ENCODE measurements at places on chromosomes 11 and 22.

DNA sequence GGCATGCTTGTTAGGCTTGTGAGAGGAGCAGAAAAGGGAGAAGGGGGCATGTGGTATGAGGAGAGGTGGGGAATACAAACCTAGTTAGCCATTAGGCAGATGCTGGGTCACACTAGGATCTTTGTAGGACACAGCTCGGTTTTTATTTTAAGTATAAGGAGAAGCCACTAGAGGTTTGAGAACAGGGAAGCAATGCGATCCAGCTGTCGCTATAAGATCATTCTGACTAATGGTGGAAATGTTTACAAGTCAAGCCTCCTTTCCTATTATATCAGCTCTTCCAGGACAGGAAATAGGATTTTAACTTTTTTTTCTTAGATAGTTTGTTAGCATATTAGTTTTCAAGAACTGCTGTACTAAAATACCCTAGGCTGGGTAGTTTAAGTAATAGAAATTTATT is 609.9 kb downstream of the INSC start:
- no peak for DNase-seq

- DNase-seq = no peak
Measured at GRCh38 chr11:33778675-33779074, 4.4 kb upstream of the FBXO3 start.

GRCh38 chr11:57427727-57428082 is 784 bp upstream of the SLC43A3 start:
- DNase-seq = no peak

GRCh38 chr11:104917271-104918112 is 19.2 kb upstream of the CASP12 start:
- DNase-seq = no peak

- DNase-seq = no peak
Measured at GRCh38 chr11:80103142-80103859, 662.5 kb upstream of the TENM4 start.

- DNase-seq = no peak
Measured at GRCh38 chr22:38049812-38050619, 7.2 kb upstream of the PICK1 start.

DNA sequence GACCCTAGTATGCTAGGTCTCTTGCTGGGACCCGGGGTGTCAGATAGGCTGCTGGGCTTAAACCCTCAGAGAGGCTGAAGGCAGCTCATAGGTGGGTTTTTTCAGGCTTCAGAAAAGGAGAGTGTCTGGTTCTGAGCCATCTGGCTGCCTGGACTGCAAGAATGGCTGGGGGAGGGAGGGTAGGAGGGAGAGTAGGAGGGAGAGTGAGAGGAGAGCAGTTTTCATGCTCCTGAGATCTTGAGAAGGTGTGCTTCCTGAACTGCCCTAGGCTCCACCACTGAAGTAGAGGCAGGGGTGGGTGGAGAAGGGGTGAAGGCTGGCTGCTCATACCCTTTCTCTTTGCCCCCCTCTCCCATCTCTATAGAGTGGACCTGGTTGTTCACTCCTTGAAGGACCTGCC is 4.6 kb downstream of the HMBS start:
- DNase-seq = no peak

DNA sequence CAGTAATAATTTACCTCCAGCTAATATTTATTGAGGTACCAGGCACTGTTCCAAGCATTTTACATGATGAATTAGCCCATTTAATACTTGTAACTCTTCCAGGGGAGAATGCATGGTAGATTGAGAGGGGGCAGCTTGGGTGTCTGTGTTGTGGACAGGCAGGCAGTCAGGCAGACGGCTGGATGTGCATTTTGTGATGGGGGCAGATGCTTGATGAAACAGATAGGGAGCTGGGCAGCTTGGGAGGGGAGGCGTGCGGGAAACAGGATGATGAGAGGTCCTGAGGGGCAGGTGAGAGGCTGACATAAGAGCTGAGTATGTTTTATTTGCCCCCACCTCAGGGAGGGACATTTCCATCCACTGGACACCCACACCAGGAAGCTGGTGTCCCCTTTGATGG is 33.1 kb upstream of the SHISAL1 start:
- no peak for DNase-seq

GRCh38 chr11:29937526-29937925 is 79.3 kb downstream of the KCNA4 start:
- no peak for DNase-seq

DNA sequence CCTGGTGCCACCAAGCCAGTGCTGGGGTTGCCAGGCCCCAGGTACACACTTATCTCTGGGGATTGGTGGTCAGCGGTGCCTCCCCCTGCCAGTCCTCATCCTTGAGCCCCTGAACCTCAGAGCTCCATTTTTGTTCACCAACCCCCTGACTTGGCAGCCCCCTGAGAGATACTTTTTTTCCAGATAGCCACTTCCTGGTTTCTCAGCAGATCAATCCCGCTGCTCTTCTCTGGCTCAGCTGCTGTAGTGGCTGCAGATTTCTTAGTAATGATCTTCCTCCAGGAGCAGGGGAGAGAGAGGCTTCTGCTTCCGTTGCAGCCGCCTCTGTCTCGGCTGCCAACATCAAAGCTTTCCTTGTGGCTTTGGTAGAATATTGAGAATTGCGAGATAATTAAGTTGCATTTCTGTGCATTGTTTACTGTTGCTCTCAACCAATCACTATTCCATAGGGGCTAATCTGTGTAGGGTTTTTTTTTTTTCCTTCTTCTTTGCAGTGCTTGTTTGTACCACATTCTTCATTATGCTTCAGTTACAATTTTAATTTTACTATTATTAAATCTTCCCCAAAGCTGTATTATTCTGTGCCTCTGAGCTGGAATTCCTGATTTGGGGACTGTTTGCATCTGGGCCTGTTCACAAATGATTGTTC is 92.1 kb downstream of the PKNOX2 start:
- no peak for DNase-seq

DNA sequence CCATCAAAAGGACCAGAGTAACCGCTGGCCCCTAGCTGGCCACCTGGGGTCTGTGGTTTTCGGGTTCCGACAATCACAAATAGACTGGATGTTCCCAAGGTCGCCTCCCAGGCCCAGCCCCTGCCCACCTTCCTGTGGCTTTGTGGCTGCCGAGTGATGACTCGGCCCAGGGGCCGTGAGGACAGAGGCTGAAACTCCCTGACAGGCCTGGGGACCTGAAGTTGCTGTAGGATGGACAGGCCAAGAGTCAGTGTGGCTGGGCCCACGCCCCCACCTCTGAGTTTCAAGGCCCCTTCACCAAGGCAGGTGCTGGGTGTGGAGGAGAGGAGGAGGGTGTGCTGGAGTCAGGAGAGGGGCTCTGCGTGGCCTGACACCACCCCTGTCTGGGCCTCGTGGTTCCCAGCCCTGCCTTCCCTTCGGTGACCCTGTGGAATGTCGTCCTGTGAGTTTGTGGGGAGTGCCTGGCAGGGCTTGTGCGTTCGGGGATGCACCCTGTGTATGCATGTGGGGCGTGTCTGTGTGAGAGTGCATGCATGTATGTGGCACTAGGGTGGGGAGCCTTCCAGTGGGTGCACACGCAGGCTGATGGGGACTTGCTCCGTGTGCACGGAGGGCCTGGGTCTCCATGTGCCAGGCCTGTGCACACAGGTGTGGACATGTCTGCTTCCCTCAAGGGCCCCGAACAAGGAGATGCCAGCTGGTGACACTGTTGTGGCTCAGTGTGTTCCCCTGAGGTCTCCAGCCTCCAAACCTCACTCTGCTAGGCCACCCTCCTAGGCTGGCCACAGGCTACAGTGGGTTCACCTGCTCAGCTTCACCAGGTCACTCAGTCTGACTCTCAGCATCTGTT is 8.4 kb upstream of the MGAT3 start:
- no peak for DNase-seq

DNA sequence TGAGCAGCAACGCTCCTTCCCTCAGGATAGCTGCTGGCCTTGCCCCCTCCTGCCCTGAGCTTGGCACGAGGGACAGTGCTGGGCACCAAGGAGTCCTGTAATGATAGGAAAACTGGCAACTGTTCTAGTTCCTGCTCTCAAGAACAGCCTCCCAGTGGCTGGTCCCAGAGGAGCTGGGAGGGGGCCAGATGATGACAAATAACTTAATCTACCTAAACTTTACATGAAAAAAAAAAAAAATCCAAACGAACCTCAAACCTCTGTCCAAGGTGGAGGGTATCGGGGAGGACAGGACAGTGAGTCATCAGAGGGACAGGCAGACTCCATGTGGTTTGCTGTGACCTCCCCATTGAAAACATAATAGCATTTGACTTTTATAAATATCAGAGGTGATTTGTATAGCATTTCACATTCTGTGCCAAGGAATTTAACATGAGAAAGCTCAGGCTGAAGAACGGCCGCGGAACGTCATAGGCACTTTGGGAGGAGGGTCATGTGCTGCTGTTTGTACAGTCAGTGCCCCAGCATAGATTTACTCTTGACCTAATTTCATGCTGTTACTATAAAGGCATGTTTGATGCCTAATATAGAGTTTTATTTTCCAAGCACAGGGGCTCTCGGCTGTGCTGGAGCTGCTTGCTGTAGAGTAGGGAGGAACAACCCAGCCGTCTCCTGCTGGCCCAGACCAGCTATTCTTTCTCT is 98.2 kb upstream of the NNMT start:
- DNase-seq = no peak

DNA sequence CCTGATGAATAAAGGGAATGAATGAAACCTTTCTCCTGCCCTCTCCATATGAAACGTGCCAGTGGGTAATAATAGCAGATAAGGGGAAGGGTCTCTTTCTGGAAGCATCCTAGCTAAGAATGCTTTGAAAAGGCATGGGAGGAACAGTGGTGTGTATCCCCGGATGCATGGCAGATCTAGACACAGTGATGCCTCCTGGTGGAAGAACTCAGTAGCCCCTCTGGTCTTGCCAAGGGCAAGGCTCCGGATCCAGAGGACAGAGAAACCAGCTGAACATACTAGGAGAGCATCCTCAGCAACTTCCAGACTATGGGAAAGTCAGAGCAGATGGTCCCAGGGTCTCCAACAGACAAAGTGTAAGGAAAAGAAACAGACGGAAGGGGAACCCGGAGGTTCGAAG is 6.4 kb downstream of the BAIAP2L2 start:
- no peak for DNase-seq

- no peak for DNase-seq
Measured at GRCh38 chr11:132941761-132942160, 590.5 kb downstream of the OPCML start.

- no peak for DNase-seq
Measured at GRCh38 chr11:34028425-34028824, 23.1 kb upstream of the CAPRIN1 start.

GRCh38 chr22:20238536-20238900 is 29.6 kb downstream of the RTN4R start:
- peak; percentile 34 for DNase-seq

DNA sequence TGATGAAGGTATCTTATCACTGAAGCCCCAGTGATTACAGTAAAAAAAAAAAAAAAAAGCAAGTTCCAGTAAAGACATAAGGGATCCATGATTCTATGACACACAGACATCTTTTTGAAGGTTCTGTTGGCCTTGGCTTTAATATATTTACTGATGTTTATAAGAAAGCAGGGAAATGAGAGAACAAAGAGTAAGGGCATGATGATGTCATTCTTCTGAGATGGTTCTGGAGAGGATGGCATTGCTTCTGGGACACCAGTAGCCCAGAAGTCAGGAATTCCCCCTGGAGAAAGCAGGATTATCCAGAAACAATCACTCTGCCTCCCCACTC is 233.6 kb downstream of the FAM76B start:
- DNase-seq = no peak

DNA sequence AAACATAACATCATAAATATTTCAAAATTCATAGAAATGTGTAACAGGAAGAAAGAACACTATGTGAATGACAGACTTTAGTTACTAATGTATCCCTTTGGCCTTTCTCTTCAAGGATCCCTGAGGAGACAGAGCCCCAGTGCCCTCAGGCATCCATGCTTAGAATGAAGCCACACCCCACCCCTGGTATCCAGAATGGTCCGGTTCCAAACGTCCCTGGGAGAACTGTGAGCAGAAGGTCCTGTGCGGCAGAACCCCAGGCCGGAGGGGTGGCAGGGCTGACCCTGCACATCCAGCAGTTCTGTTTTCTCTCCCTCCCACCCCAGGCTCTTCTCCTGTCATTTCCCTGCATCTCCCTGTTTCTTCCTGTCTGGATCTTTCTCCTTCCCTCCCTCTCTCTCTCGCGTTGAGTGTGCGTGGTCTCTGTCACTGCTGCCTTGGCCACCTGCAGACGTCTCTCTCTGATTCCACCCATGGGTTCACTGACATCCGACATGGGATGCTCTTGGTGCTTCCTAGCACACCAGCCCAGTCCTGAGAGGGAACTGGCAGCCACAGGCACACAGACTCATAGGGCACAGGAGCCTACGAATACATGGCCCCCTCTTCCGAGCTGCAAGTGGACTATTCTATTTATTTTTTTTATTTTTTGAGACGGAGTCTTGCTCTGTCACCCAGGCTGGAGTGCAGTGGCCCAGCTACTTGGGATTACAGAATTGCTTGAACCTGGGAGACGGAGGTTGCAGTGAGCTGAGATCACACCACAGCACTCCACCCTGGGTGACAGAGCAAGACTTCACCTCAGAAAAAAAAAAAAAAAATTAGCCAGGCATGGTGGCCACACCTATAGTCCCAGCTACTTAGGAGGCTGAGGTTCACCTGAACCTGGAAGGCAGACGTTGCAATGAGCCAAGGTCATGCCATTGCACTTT is 5.7 kb downstream of the RFPL1 start:
- DNase-seq = no peak

DNA sequence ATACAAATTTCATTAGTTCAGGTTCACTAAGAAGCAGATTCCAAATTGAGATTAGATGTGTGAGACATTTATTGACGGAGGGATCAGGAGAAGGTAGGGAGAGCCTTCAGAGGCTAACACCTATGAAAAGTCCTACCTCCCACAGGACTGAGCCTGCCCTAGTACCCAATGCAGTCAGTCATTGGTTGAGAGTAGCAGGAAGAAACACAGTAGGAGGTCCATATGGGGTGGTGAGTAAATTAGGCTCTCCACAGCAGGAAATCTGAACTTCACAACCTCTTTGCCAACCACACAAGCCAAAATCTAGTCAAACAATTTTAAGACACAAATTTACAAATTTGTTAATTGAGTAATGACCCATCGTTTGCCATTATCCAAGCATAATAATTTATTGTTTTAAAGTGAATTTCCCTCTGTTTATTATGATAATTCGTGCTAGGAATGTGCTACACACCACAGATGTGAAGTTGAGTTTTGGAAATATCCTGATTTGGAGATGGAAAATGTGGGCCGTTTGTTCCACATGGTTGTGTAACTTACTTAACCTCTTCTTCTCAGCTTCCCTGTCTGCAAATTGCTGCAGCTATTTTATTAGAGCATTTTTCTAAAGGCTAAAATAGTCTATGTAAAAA is 542.1 kb downstream of the ETS1 start:
- no peak for DNase-seq

All from activated CD4-positive, alpha-beta T cell treated with anti-CD3 and anti-CD28 coated beads, Interleukin-2, amount 50 U/mL, for 4 hours (primary cell).